CD4-positive, alpha-beta memory T cell (primary cell): ENCODE measurements at places on chromosomes 4 and X. TPM values are rescaled to one million over a fixed set of nuclear protein-coding genes. Genes with fewer than 3 reads are reported as not detected.

- DNase-seq = no peak
Observed at GRCh38 chr4:102734591-102735385, 26.0 kb downstream of the MANBA start.

FGF13 gene
- not detected for total RNA-seq

- no peak for DNase-seq
Observed at GRCh38 chrX:46072372-46072771, 472.8 kb downstream of the ZNF674 start.

DNA sequence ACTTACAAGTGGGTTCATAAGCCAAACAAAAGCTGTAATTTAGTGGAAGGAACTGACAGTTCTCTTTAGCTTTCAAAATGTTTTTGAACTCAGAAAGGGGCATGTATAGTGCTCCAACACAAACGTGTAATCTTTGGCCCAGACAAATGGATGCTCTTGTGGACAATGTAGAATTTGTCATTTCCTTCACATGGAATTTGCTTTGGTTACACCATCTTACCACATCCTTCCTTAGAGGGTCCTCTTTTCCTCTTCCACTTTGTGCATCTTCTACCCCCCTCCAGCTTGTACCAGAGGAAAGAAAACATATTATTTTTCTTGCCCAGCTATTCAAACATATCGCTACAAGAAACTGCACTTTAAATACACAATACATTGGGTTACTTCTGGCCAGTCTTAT is 42.4 kb downstream of the MEPE start:
- no peak for DNase-seq

DNA sequence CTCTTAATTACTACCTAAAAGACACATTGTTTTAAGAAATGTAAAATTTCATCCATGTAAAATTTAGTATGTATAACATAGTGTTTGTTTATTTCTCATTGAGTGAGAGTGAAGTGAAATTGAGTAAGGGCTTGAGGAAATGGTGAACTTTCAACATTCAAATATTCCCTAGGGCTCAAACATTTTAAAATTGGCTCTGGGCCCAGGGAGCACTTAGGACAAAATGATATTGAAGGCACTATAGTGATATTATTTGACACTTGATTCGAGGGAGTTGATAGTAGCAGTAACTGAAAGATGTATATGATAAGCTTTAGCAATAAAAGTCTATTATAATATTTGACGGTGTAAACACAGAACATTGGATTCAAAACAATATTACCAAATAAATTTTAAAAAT is 1244.0 kb upstream of the TENM3 start:
- DNase-seq = no peak
